ENCODE measurements at places on chromosomes 7 and 10.

DNA sequence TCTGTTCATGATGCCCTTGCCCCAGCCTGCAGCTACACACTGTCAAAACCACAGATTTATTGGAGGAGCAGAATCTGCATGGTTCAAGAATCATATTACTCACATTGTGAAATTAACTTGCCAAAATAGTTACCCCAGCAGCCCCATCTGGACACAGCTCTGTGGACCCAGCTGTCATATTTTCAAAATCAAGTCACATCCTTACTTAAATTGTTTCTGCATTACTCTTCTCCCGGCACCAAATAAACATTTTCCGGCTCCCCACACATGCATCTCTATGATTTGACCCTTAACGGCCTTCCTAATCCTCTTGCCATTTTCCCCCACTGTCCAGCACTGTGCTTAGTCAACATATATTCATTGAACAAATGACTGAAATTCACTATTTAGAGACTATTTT lies 43.8 kb upstream of the GPR26 start:
- no peak for DNase-seq

GRCh38 chr10:33573606-33574005 lies 239.1 kb upstream of the NRP1 start:
- DNase-seq, result no peak

DNA sequence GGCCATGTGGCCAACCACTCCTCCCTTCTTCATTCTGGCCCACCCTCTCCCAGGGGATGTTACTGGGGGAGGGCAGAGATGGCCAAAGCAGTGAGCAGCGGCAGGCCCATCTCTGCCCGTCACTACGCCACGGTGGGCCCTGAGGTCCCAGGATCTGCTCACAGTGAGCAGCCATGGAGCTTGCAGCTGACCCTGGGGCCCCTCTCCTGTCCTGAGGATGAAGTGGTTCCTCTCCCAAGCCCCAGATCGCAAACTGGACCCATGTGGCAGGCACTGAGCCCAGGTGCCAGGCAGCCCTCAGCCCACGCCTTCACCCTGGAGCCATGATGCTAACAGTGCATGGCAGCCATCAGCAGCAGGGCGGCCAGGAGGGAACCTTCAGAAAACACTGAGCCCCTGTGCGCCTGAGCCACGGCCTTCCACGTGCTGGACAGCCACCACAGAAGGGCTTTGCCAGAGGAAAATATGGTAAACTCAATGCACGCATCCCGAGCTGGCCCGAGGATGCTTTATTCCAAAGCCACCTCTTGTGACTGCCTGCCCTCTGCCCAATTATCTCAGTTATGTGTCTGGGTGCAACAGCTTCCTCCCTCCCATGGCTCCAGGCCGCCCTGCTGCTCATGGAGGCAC lies 485.7 kb downstream of the PTPRN2 start:
- DNase-seq, result no peak

GRCh38 chr10:4270116-4270515 lies 485.1 kb upstream of the KLF6 start:
- no peak for DNase-seq

DNA sequence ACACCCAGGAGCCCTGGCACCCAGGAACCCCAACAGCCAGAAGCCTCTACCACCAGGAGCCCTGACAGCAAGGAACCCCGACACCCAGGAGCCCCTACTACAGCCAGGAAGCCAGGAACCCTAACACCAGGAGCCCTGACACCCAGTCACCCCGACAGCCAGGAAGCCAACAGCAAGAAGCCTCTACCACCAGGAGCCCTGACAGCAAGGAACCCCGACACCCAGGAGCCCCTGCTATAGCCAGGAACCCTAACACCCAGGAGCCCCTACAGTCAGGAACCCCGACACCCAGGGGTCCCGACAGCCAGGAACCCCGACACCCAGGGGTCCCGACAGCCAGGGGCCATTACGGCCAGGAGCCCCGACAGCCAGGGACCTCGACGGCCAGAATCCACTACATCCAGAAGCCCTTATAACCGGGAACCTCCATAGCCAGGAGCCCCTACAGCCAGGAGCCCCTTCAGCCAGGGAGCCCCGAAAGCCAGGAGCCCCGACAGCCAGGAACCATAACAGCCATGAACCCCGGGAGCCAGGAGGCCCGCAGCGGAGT lies 440 bp upstream of the GLRX3 start:
- no peak for DNase-seq

DNA sequence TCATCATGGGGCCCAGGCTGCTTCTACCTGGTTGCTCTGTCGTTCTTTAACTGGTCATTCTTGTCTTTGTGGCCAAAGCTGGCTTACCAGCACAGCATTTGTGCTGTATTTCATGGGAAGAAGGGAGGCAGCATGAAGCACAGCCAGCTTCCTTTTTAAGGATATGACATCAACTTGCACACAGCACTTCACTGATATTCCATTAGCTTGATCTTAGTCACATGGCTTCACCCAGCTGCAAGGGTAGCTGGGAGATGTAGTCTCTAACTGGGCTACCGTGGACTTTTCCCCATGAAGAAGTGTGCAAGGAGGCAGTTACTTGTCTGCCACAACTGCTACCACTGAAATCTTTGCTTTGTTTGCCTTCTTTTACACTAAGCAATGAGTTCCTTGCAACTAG lies 525.2 kb downstream of the LRMDA start:
- DNase-seq, result no peak

DNA sequence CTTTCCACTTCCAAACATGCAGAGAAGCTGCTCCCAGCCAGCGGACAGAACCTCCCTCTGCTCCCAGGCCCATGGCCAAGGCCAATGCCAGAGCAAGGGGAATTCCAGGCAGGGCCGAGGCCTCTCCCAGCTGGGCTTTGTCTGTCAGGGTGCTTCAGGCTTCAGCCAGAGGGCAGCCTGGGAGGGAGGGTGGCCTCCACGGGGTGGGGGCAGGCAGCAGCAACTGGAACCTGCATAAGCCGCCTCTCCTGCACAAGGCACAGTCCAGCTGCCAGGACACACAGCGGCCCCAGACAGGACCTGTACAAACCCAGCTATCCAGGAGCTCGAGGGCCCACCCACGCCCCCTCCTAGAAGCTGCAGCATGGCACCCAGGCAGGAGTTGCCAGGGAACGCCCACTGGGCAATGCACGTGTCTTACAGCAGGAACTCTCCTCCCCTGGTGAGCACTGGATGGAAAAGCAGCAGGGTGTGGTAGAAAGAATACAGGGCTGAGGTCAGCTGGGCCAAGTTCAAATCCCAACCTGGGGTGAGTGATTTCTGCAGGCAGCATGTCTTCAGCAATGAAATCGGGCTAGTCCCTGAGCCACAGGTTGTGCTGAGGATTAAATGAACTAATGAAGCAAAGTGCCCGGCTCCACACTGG lies 7.6 kb downstream of the FAM53B start:
- no peak for DNase-seq

DNA sequence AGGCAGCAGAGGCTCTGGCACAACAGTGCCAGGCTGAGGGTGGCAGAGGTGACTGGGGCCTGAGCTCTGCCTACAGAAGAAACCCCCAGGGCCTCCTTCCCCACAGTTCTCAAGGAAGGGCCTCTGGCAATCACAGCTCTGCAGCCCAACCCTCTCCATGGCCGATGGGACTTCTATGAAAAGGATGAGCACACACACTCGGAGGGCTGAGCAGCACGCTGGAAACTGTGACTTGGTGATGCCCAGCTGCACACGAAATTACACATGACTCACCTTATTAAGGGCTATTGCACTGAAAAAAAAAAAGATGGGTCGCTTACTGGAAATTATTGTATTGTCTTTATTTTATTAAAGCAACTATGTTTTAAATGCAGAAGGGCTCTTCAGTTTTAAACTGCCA lies 42.9 kb upstream of the LRRC18 start:
- DNase-seq, result no peak

GRCh38 chr7:38317515-38317914 lies 44.1 kb upstream of the TARP start:
- DNase-seq, result no peak

DNA sequence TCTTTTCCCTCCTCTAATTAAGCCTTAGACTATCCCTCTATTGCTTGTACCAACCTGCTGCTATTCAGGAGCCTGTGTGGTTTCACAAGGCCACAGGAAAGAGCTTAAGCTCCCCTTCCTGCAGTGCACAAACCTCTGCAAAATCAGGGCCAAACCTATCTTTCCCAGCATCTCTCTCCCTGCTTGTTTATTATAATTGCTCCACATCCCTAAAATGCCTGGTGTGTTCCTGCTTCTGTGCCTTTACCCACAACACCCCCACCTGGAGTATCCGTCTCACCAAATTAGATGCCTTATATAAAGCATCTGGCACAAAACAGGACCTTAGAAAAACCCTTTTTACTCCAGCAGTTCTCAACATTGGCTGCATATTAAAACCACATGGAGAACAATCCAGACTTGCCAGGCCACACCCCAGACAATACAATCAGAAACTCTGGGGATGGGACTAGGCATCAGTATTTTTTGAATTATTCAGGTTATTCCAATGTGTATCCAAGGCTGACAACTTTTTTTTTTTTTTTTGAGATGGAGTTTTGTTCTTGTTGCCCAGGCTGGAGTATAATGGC lies 16.7 kb downstream of the SEC31B start:
- DNase-seq, result no peak

- DNase-seq, result no peak
These were observed 43.1 kb upstream of the CTTNBP2 start for GRCh38 chr7:117916309-117916708.

- no peak for DNase-seq
These were observed 1.0 kb downstream of the PRR15 start for GRCh38 chr7:29564496-29565223.

DNA sequence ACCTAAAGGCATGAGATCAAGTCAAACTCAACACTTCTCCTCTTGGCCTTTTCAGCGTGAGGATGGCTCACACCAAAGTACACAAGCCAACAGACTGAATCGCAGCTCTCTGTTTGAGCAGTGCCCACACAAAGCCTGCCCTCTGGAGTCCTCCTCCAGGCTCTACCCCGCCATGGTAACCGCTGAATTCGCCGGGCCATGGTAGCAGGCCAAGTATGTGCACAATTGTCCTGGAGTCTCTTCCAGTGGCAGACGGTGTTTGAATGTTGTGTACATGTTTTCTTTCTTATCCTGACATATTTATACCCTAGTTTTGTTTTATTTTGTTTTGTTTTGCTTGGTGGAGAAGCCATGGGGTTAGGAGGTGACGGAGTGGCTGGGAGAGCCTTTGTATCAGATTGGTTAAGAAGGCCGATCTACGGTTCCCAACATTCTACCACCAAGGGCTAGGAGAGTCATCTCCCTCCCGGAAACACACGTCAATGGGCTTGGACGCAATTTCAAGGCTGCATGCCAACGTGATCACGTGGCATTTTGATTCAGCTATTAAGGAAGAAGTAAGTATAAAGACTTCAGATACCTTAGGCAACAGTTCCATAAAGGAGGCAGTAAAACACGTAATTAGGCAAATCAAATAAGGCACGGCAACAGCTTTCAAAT lies 12.1 kb upstream of the SHH start:
- DNase-seq, result no peak
